ENCODE measurements at places on chromosomes 1 and 21.
A peak's percentile ranks its signal among the peaks of the same experiment; 100 is the strongest.

- no peak for DNase-seq
These were observed 2.8 kb upstream of the USP1 start for GRCh38 chr1:62433861-62434617.

DNA sequence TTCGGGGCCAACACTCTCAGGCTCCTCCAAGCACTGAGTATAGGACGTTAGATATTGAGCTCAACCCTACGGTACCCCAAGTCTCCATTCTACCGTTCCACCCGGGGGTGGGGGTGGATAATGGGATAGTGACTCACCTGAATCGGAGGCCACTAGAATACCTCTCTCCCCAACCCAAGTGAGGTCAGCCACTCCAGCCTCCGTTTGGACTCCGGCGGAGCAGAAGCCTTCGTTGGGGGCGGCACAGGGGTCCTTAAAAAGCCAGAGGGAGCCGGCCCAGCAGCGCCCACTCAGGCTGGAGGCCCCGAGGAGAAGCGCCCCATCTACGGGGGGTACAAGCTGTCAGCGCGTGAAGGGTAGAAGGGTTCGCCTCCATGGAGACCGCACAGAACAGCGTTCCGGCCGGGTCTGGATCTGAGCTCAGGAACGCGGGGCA is 556 bp downstream of the WDR77 start:
- no peak for DNase-seq

GRCh38 chr1:227428803-227429202 is 110.5 kb upstream of the CDC42BPA start:
- DNase-seq, result peak; percentile 9

DNA sequence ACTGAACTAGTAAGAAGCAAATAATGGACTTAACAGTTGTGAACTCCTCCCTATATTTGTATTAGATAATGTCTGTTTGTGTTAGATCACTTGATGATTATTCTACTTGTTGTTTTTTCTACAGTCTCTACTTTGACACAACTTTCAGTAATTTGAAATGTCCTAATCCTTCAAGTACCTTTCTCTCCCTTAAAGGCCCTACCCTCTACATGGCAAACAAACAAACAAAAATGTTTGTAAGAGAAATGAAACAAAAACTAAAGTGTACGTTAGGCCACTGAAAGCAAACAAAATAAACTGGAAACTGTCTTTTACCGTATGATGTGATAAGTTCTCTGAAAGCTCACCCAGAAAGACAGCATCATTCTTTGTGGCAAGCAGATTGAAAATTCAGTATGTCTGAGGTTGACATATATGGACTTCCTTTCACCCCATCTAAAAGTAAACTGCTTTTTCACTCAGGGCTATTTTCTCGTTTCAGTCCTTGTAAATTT is 255.9 kb upstream of the SNX7 start:
- DNase-seq, result no peak

DNA sequence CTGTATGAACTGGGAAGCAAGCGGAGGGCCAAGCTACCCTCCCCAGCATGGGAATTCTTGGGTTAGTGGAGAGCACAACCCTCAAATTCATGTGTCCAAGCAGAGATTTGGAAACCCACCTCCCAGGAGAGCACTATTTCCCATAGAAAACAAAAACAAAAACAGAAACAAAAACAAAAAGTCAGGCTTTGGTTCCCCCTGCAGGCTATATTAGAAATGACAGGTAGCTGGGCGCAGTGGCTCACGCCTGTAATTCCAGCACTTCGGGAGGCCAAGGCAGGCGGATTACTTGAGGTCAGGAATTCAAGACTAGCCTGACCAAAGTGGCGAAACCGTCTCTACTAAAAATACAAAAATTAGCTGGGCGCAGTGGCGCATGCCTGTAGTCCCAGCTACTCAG is 10.8 kb downstream of the MINDY1 start:
- no peak for DNase-seq

DNA sequence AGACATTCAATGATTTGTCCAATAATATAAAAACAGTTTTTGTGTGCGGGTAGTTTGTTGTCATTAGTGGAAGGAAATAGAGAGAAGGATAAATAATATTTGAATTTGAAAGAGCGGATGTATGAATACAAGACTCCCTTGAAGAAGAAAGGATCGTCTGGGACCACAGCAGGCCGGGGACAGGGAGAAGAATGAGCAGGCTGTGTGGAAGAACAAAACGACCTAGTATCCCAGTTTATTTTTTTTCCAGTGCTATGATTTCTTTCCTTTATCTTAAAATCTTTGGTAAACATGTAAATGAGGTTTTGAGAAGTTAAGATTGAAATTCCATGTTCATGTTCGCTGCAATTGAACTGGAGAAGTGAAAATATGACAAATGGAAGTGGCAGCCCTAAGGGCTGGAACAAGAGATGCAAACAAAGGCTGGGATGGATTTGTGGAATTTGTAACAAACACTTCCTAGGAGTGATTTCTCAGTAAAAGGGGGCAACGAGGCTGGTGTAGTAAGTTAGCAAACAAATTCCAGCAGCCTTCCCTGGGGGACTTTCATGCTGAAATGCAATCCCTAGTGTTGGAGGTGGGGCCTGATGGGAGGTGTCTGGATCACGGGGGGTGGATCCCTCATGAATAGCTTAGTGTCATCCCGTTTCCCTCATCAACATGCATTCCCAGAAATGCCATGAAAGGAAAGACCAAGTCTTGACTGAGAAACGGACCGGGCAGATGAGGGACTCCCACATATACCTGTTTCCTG is 10.2 kb upstream of the IFI16 start:
- DNase-seq, result peak; percentile 56

- DNase-seq, result peak; percentile 2
These were observed 169.3 kb downstream of the SEC16B start for GRCh38 chr1:177800400-177801088.

DNA sequence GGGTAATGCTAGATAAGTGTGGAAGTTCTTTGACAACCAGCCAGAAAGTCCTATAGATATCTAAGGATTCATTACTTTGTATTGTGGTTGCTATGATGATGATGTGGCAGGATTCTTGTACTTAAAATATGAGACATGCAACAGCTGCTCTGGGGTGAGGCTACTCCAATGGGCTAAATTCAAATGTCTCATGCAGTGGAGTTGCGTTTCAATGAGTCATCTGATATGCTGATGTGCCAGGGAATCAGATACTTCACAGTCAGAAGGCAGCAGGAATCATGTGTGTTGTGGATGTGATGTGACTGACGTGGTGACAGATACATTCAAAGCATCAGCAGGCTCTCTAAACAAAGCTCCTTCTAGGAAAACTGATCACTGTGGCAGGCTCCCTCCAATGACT is 66.5 kb downstream of the TSEN15 start:
- no peak for DNase-seq

DNA sequence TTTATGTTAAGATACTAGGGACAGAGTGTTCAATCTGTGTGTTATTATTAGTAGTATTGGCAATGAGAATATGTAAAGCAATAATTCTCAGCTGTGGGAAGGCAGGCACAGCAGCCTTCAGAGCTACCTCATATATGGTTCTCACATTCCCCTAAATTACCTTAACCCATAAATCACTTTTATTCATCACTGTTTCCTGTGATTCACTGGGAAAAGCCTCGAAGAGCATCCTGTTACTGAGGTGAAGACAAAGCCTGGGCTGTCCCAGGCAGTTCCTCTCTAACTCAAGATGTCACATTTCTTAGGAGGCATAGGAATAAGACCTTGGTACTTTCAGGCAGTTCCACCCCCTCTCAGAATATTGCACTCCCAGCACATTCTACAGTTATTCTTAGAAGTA is 965.7 kb downstream of the NCAM2 start:
- no peak for DNase-seq

GRCh38 chr1:151854658-151855057 is 1.1 kb upstream of the THEM5 start:
- no peak for DNase-seq

DNA sequence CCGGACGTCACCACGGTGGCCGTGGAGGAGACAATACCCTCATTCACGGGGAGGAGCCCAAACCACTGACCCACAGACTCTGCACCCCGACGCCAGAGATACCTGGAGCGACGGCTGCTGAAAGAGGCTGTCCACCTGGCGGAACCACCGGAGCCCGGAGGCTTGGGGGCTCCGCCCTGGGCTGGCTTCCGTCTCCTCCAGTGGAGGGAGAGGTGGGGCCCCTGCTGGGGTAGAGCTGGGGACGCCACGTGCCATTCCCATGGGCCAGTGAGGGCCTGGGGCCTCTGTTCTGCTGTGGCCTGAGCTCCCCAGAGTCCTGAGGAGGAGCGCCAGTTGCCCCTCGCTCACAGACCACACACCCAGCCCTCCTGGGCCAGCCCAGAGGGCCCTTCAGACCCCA is 7.0 kb downstream of the TNFRSF14 start:
- DNase-seq, result no peak

DNA sequence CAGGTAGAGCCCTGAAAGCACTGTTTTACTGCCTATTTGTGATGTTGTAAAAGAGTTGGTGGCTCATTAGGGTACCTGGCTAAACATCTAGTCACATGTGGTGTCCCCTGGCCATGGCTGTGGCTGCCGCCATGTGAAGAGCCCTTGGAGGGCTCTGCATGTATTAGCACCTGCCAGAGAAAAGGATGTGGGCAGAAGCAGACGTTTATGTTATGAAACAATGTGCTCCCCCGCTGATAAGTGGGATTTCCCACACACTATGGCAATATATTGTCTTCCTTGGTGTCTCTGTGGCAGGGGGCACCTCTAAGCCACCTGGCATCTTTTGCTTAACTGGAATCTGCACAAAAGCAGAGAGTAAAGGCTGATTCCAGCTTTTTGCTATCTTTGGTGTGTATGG is 9.6 kb downstream of the TENT5C start:
- DNase-seq, result no peak

GRCh38 chr1:9349331-9349851 is 56.7 kb downstream of the SPSB1 start:
- no peak for DNase-seq

DNA sequence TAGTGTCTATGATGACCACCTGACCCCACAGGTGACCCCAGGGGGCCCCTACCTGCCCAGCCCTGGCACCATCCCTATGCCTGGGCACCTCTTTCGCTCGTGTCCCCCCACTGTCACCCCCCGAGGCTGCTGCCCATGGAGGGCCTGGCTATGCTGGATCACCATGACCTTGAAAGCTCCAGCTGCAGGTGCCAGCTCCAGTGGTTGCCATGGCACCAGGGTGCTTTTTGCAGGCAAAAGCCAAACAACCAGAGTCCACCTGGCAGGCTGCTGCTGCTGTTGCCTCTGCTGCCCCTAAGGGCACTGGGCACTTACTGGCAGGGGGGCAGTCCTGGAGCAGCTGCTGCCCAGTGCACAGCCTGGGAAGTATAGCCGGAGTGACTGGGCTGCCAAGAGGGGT is 21.7 kb downstream of the ETNK2 start:
- no peak for DNase-seq

GRCh38 chr1:162560303-162561036 is 1.1 kb upstream of the UAP1 start:
- DNase-seq, result no peak

DNA sequence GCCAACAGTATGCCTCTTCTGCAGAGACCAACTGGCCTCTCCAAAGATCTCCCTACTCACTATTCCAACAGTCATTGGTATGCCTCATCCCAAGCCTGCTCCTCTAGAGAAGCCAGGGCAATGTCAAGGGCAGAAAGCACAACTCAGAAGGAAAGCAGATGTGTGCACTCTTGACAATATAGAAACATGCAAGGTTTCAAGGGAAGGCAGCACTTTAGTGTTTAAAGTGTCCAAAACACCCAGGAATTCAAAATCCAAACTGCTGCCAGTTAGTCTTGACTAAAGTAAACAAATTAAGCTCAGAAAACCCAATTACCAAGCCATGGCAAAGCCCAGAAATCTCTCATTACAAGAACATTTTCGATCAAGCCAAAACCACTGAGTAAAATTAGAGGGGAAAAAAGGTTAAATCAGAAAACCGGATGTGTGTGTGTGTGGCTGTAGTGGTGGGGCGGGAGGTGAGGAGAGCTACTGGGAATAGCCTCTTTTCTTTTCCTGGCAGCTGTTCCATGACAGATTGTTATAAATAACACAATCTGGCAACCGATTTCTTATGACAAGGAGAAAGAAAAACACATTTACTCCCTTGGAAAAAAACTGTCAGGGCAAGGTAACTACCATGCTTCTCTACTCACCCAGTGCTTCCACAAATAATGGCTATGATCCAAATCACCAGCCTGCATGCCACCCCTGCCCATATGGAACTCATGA is 39.2 kb downstream of the EIF2B3 start:
- peak; percentile 94 for DNase-seq

GRCh38 chr1:10713614-10714013 is 82.8 kb downstream of the CASZ1 start:
- no peak for DNase-seq

DNA sequence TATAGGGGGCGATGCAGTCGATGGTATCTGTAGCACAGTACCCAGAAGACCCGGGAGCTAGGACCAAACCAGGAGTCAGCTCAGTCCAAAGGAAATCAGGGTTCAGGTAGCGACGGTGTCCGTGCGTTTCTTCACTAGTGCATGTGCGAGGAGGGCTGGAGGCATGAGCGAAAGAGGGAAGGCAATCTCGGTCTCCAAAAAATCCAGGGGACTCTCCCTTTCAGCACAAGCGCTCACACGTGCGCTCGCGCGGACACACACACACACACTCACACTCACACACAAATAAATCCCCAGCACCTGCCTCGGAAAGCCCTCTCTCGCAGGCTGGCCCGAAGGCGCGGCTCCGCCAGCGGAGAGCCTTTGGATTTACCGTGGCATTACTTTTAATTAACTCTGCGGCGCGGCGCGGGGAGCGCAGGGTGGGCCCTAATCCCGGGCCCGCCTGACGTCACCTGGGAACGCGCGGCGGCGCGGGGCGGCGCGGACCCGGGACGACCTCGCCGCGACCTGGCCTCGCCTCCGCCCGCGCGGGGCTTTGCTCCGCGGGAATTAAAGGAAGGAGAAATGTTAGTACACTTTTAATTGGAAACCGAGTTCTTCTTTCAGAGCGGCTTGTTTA is 121.2 kb downstream of the LMX1A start:
- DNase-seq, result no peak

- DNase-seq, result no peak
These were observed 97.8 kb upstream of the ZC3H11B start for GRCh38 chr1:219710529-219711194.

DNA sequence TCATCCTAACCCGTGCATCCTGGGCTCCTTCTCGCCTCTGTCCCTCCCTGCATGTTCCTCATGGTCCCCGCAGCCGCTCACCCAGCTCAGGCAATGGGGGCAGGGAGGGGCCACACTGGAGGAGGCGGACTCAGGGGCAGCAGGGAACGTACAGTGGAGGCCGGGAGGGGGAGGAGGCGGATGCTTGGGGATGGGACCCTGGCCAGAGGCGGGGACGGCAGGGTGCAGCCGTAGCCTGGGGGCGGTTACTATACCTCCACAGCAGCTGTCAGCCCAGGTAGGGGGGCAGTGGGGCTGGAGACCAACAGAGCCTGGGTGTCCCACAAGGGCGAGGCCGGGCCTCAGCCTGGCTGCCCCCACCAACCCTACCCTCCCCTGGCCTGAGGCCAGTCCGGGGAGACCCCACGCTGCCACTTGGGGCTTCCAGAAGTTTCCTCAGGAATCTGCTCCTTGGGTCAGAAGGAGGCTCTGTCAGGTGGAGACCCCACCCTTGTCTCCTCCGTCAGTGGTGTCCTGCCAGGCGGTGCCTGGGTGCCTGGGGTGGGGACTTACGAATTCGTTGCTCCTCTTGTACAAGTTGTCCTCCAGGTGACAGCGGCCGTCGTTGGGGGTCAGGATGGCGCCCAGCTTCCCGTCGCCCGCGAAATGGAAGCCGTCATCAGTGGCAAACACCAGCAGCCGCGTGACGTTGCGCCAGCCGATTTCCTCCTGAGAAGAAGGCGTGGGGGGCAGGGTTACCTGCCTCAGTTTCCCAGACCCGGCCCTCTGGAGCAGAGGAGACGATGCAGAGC is 20.7 kb downstream of the ITGB2 start:
- no peak for DNase-seq

- DNase-seq, result peak; percentile 40
These were observed 44.4 kb downstream of the RAP1GAP start for GRCh38 chr1:21624571-21625389.

- no peak for DNase-seq
These were observed 79.5 kb upstream of the CD34 start for GRCh38 chr1:207990455-207990854.
